Activated CD8-positive, alpha-beta memory T cell treated with anti-CD3 and anti-CD28 coated beads, Interleukin-2, amount 10 ng/mL, durations not matched to agents 7 days and 5 days (primary cell): ENCODE measurements at places on chromosomes 16 and 17.

GRCh38 chr16:89001117-89002027 lies 24.4 kb upstream of the CBFA2T3 start:
- H3K27ac ChIP-seq: no peak overlapping the region
- peaks cover 9% of the 10 kb centered on the region for H3K36me3 ChIP-seq
- peaks cover 22% of the 10 kb centered on the region for H3K27me3 ChIP-seq
- DNase-seq: no peak
- peaks cover 8% of the 10 kb centered on the region for H3K4me1 ChIP-seq
- H3K4me3 ChIP-seq: no peak overlapping the region

DNA sequence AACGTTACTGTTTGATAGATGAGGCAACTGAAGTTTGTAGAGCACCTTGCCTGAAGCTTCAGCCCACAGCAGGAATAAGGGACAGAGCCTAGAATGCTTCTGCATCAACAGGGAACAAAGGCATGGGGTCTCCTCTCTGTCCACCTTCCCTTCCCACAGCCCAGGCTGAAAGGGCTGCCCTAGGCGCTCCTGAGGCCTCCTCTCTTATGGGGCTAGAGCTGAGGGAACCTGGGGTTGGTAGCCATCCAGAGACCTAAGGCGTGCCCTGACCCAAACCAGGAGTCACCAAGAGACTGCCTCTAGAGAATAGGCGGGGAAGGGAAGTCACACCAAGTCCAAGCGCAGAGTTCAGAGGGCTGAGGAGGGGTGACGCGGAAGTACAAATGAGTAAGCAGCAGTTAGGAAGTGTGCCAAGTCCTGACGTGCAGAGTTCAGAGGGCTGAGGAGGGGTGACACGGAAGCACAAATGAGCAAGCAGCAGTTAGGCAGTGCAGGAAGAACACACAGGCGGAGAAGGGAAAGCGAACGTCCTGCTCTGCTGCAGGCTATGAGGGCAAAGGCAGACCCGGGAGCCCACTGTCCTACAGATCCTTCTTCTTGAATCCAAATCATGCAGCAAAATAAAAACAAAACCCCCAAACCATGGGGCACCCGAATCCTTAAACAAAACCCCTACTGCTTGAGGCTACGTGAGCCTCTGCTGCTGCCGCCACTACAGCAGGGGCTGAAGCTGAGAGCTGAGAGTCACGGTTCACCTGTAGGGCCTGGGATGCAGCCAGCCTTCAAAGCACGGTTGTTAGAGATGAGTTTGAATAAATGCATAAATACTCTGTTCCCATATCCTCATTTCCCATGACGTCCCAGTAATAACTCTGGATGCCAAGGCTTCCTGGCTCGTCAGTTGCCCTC lies 2.7 kb upstream of the SPG7 start:
- peaks cover 35% of the 10 kb centered on the region for H3K4me1 ChIP-seq
- H3K27me3 ChIP-seq: no peaks in the 10 kb centered on the region
- H3K27ac ChIP-seq: peak overlapping the region; percentile 92
- peaks cover 2% of the 10 kb centered on the region for H3K36me3 ChIP-seq
- DNase-seq: peak; percentile 96

DNA sequence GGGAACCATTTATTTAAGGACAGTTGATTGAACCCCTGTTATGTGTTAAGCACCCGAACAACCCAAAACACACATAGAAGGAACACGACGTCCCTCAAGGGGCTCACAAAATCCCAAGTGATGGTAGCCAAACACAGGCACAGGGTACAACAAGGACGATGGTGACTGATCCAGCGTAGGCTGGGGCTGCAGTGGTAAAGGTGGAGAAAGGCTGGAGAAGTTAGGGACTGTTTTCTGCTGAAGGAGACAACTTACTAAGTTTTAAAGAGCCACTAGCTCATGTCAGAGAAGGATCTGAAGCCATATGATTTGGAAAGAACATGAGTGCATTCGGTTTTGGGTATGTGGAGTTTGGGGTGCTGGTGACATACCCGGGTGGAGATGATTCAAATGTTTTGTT lies 229.6 kb upstream of the TNRC6C start:
- peaks cover 4% of the 10 kb centered on the region for H3K4me1 ChIP-seq
- peaks cover 6% of the 10 kb centered on the region for H3K36me3 ChIP-seq
- peaks cover 36% of the 10 kb centered on the region for H3K27me3 ChIP-seq
- H3K27ac ChIP-seq: no peak overlapping the region
- no peak overlapping the region for H3K4me3 ChIP-seq
- peak; percentile 34 for DNase-seq

- no peak overlapping the region for H3K4me3 ChIP-seq
- H3K36me3 ChIP-seq: peaks cover 8% of the 10 kb centered on the region
- H3K27ac ChIP-seq: no peak overlapping the region
- H3K27me3 ChIP-seq: no peaks in the 10 kb centered on the region
- DNase-seq: peak; percentile 56
Measured at GRCh38 chr17:1532836-1533602, 16.6 kb upstream of the INPP5K start.

GRCh38 chr16:20761175-20761574 lies 2.6 kb upstream of the ACSM3 start:
- H3K27ac ChIP-seq: no peak overlapping the region
- H3K4me3 ChIP-seq: no peak overlapping the region
- peaks cover 23% of the 10 kb centered on the region for H3K4me1 ChIP-seq
- no peak for DNase-seq
- no peaks in the 10 kb centered on the region for H3K27me3 ChIP-seq

GRCh38 chr16:86974120-86974519 lies 343.1 kb downstream of the C16orf95 start:
- H3K27ac ChIP-seq: no peak overlapping the region
- H3K4me3 ChIP-seq: no peak overlapping the region

DNA sequence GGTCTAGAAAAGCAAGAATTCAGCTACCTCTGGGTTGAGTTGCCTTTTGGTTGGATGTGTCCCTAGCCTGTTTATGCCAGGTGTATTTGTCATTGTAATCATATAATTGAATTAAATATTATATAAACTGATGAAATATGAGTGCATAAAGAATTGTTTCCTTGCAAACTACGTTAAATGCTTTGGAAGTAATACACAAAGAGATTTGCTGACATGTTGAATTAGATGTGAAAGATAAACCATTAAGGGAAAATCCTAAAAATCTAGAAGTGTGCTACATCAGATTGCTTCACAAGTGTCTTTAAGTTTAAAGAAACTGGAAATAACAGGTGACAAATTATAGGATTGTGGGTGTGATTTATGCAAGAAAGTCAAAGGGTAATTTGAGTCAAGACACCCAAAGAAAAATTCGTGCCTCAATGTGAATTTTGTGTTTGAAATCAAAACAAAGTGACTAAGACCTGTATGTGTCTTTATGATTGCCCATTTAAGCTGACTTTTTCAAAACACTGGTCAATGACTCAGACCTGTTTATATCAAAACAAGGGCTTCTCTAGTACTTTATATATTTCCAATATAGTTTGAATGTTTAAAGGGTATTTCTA lies 5.1 kb upstream of the PYY start:
- H3K36me3 ChIP-seq: no peaks in the 10 kb centered on the region
- peaks cover 44% of the 10 kb centered on the region for H3K27me3 ChIP-seq
- DNase-seq: no peak
- H3K27ac ChIP-seq: no peak overlapping the region
- no peak overlapping the region for H3K4me3 ChIP-seq

- peaks cover 36% of the 10 kb centered on the region for H3K36me3 ChIP-seq
- no peak for DNase-seq
- peak overlapping the region; percentile 12 for H3K27ac ChIP-seq
- H3K27me3 ChIP-seq: peaks cover 2% of the 10 kb centered on the region
- no peak overlapping the region for H3K4me3 ChIP-seq
Measured at GRCh38 chr17:75774991-75775668, 9.5 kb upstream of the UNK start.

- DNase-seq: no peak
- H3K36me3 ChIP-seq: peaks cover 5% of the 10 kb centered on the region
- H3K4me3 ChIP-seq: peak overlapping the region; percentile 100
- no peaks in the 10 kb centered on the region for H3K27me3 ChIP-seq
- no peak overlapping the region for H3K27ac ChIP-seq
Measured at GRCh38 chr16:1774448-1774780, 1.5 kb upstream of the MRPS34 start.

DNA sequence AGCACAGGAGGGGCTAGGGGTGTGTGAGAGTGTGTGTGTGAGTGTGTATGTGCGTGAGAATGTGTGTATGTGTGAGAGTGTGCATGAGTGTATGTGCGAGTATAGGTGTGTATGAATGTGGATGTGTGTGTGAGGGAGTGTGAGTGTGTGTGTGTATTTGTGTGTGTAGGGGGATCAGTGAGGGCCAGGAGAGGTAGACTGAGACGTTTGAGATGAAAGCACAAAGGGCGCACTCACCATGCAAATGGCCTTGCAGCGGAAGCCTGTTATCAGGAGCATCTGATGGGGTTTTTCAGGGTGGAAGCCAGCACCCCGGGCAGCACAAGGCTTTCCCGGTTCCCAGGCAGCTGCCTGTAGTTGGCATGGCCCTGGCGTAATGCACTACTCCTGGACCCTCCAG lies 14.9 kb downstream of the WNT9B start:
- H3K27ac ChIP-seq: no peak overlapping the region
- peaks cover 8% of the 10 kb centered on the region for H3K4me1 ChIP-seq
- no peak for DNase-seq
- no peaks in the 10 kb centered on the region for H3K36me3 ChIP-seq
- no peak overlapping the region for H3K4me3 ChIP-seq

GRCh38 chr17:60493847-60494321 lies 32.2 kb downstream of the APPBP2 start:
- no peaks in the 10 kb centered on the region for H3K4me1 ChIP-seq
- peaks cover 78% of the 10 kb centered on the region for H3K36me3 ChIP-seq
- DNase-seq: no peak
- H3K27ac ChIP-seq: no peak overlapping the region
- no peaks in the 10 kb centered on the region for H3K27me3 ChIP-seq

GRCh38 chr17:77321649-77322513 lies 181.1 kb downstream of the SEC14L1 start:
- H3K27me3 ChIP-seq: no peaks in the 10 kb centered on the region
- peaks cover 50% of the 10 kb centered on the region for H3K4me1 ChIP-seq
- H3K4me3 ChIP-seq: no peak overlapping the region
- no peaks in the 10 kb centered on the region for H3K36me3 ChIP-seq
- no peak overlapping the region for H3K27ac ChIP-seq

GRCh38 chr17:17088086-17088485 lies 45.8 kb downstream of the MPRIP start:
- DNase-seq: no peak
- no peak overlapping the region for H3K27ac ChIP-seq
- H3K36me3 ChIP-seq: peaks cover 5% of the 10 kb centered on the region
- no peak overlapping the region for H3K4me3 ChIP-seq

DNA sequence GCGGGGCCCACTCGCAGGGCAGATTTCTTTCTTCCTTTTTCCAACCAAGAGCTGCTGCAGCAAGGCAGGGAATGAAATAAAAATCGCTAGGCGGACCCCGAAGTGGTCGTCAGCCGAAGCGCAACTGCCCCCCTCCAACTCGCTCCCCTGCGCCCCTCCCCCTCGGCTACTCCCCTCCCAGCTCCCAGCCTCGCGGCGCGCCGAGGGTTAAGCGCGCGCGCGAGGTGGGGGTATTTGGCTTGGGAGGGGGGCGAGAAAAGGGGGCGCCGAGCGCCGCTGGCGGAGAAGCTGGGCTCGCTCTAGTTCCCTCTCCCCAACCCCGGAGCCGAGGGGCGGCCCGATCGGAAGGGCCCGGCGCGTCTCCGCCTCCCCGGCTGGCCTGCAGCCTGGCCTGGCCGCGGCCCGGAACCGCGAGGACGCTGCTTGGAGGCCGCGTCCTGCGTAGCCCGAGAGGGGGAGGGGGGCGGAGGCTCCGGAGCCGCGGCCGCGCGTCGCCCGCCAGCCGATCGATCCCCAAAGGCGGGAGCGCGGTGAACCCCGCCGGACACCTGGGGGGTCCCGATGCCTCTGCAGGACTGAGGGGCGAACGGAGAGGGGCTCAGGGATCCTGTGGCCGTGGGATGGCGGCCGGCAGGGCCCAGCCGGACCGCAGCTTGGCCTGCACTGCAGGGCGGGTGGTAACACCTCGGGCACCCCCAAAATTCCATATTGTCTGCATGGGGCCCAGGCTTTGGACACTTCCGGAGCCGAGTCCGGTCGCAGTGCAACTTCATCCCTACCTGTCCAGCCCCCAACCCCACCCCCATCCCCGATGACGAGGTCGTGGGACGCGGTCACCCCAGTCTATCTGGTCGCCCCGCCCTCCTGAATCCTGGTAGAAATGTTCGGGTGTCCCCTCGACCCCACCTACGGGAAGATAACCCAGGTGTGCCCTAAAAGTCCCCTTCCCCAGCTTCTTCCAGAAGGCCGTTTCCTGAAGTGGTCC lies 4.9 kb upstream of the CBX4 start:
- H3K4me1 ChIP-seq: peaks cover 12% of the 10 kb centered on the region
- no peak for DNase-seq
- peaks cover 67% of the 10 kb centered on the region for H3K27me3 ChIP-seq
- peak overlapping the region; percentile 58 for H3K4me3 ChIP-seq

DNA sequence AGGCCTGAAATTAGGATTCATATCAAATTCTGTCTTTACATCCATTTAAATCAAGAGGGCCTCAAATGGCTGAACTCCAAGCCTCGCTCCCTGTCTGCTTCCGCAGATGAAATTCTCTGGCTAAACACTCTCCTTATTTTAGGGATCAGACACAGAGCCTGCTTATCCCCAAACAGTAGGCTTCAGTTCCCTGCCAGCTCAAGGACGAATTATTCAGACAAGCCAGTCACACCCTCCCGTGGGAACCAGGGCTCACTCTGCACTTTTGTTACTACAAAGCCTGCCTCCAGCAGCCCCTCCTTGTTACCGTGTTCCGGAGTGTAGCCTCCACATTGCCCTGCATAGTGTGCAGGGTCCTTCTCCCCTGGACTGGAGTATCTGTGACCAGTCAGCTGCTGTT lies 46.6 kb upstream of the LCMT1 start:
- H3K27ac ChIP-seq: no peak overlapping the region
- no peak overlapping the region for H3K4me3 ChIP-seq
- no peaks in the 10 kb centered on the region for H3K27me3 ChIP-seq

- H3K36me3 ChIP-seq: no peaks in the 10 kb centered on the region
- DNase-seq: no peak
- H3K27me3 ChIP-seq: peaks cover 12% of the 10 kb centered on the region
- H3K4me1 ChIP-seq: no peaks in the 10 kb centered on the region
Measured at GRCh38 chr16:80176114-80176513, 364.7 kb upstream of the DYNLRB2 start.

GRCh38 chr17:49723423-49723822 lies 15.7 kb upstream of the SLC35B1 start:
- H3K36me3 ChIP-seq: peaks cover 50% of the 10 kb centered on the region
- H3K4me1 ChIP-seq: peaks cover 18% of the 10 kb centered on the region
- H3K4me3 ChIP-seq: no peak overlapping the region
- no peaks in the 10 kb centered on the region for H3K27me3 ChIP-seq

GRCh38 chr16:3363793-3364192 lies 8.1 kb downstream of the OR2C1 start:
- H3K36me3 ChIP-seq: peaks cover 16% of the 10 kb centered on the region
- H3K27me3 ChIP-seq: peaks cover 5% of the 10 kb centered on the region
- no peak for DNase-seq
- peaks cover 20% of the 10 kb centered on the region for H3K4me1 ChIP-seq
- peak overlapping the region; percentile 58 for H3K27ac ChIP-seq
